A172 (cell line): ENCODE measurements at places on chromosomes 7 and 10. TPM values are rescaled to one million over a fixed set of nuclear protein-coding genes. Genes with fewer than 3 reads are reported as not detected.
A peak's percentile ranks its signal among the peaks of the same experiment; 100 is the strongest.

Gene PNLIPRP1
- not detected in 2 replicates for total RNA-seq

GRCh38 chr10:127024685-127025435 lies 119.6 kb downstream of the DOCK1 start:
- DNase-seq, result no peak

Gene FAM20C
- 27.1 and 30.2 TPM in 2 replicates for total RNA-seq

Gene MRC1
- total RNA-seq, result not detected in 2 replicates

Gene SLC16A9
- 28.7 and 34.1 TPM in 2 replicates for total RNA-seq

Gene TRRAP
- 11.9 and 12.9 TPM in 2 replicates for total RNA-seq

GRCh38 chr7:43044511-43044910 lies 67.9 kb upstream of the HECW1 start:
- no peak for DNase-seq

- no peak for DNase-seq
These were observed 30.7 kb downstream of the CNNM2 start for GRCh38 chr10:102948786-102949185.

GRCh38 chr7:51455086-51455485 lies 138.5 kb upstream of the COBL start:
- no peak for DNase-seq

DNA sequence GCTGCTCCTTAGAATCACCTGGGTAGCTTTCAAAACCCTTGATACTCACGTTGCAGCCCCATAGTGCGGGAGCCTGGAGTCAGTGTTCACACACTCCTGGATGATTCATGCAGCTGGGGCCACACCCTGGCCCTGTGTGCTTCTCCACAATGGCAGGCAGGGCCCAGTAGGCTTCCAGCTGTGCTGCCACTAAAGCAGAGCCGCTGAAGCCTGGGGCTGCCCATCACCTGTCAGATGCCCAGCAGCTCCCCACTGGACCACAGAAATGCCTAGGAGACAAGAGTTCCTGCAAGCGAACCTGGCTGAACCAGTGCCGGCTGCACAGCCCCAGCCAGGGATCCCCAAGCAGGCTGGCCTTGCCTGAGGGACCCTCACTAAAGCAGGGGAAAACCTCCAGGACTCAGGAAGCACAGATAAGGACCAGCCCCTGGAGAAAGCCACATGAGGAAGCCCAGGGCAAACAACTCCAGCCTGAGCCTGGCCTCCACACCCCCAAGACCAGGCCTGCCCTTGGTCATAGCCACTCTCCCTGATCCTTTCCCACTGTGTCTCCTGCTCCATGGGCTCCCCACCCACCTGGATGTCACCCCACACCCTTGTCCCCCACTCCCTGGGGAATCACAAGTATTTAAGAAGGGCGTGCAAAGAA lies 111.9 kb downstream of the GRID1 start:
- DNase-seq, result peak; percentile 89

GRCh38 chr7:74182453-74183090 lies 8.4 kb downstream of the EIF4H start:
- DNase-seq, result no peak

DNA sequence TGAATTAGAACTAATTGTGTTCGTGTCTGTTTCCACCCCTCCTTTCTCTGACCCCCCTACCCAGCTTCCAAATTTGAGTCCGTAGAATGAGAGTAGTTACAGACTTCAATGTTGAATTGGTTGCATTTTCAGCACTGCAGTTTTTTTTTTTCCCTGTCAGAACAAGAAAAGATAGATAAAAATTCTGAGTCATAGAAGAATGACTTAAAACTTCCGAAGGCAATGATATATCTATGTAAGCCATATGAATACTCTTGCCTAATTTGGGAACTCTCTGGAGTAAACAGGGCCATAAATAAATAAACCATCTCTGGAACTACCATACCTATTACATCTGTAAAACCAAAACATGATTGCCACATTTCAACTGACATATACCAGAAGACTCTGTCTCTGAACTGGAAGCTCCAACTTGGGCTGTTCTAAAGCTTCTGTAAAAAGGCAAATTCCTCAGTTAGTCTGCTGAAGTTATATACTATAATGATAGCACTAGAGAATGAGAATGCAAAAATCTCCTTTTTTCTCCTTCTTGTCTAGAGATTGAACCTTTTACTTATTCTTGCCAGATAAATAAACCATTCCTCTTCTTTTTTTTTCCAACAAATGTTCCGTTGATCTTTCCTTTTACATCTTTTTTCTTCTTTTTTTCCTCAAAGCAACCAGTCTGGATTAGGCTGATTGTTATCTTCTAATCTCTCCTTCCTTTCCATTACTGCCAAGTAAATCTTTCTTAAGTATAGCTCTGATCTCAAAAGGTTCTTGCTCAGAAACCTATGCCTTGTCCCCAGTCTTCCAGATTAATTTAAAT lies 23.5 kb downstream of the VCL start:
- peak; percentile 69 for DNase-seq

DNA sequence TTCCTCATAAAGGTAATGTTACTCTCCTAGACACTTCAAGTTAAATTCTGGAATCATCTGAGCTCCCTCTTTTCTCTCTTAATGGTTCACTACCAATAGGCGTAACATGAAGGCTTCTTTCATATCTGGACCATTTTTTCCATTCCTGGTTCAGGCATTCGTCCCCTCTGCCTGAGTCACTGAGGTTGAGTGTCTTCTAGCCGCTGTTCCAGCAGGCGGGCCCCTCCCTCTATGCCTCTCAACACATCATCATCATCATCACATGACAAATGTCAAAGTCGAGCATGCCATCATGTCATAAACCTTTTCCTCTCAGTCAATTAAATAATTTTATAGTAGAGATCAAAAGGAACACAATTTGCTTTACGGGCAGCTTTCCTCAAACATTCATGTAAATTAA lies 168.9 kb upstream of the ASAH2 start:
- DNase-seq, result no peak

Gene MSS51
- 0.07 and 0.60 TPM in 2 replicates for total RNA-seq

Gene TUBB8
- not detected in 2 replicates for total RNA-seq

DNA sequence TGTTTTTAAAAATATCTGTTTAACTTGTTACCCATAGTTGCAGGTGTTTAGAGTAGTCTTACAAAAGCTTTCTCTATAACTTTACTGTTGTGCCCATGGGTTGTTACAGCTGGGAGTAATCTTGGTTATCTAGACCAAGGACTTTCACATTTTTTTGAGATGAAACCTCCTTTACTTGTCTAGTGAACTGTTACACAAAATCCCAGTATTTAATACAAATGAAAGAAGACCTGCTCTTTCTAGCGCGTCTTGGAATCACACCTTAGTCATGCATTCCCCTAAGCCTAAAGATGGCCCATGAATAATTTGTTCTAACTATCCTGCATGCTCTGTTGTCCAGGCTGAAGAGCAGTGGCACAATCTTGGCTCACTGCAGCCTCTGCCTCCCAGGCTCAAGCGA lies 38.0 kb downstream of the CSGALNACT2 start:
- no peak for DNase-seq

DNA sequence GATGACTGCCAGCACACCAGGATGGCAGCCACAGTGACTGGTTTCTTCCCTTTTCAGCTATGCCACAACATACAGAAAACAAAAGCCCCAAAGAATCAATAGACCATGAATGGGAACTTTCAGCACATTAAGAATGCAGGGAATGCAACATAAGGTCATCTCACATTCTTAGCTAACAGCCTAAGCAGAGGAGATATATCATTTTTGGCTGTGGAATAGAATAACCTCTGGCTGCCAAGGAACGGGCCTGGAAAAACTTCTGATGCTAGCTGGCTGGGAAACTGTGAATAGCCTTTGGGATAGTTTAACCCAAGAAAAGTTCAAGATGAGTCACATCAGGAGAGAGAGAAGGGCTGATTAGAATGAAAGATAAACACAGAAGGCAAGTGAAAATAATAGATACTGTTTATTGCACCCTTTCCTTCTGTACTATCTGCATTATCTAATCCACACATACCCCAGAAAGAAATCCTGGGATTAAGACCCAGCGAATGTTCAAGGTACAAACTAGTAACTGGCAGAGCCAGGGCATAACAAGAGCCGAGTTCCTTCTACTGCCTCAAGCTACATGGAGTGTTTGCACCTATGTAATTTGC lies 169.2 kb downstream of the SEMA3A start:
- DNase-seq, result peak; percentile 97

- no peak for DNase-seq
These were observed 111.4 kb downstream of the SRPK2 start for GRCh38 chr7:105277341-105277740.

Gene NEUROD6
- not detected in 2 replicates for total RNA-seq

Gene TMEM60
- total RNA-seq, result 55.6 and 65.4 TPM in 2 replicates

DNA sequence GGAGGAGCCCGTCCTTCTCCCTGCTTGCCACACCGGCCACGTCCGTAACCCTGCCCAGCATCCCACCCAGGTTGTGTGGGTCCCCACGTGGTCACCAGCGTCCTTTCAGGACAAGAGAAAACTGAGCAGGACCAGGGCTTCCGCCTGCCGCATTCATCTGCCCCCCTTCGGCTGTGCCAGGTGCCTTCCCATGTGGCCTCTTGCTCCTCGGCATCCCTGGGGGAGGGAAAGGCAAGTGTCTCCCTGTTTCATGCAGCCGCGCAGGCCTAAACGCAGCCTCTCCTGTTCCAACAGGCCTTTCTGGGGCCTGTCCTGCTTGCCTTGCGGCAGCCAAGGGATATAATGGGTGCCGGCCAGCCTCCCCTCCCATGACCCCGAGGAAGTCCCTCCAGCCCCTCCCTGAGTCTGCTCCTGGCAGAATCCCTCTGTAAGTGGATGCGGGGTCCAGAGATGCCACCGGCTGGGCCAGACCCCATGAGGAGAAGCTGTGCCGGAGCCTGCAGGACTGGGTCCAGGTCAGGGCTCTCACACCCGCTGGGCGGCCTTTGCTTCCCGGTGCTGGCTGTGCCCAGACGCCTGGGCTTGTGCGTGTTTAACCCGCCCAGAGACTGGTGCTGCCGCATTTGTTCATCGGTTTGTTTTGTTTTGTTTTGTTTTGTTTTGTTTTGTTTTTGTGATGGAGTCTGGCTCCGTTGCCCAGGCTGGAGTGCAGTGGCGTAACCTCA lies 23.1 kb downstream of the SHH start:
- no peak for DNase-seq

DNA sequence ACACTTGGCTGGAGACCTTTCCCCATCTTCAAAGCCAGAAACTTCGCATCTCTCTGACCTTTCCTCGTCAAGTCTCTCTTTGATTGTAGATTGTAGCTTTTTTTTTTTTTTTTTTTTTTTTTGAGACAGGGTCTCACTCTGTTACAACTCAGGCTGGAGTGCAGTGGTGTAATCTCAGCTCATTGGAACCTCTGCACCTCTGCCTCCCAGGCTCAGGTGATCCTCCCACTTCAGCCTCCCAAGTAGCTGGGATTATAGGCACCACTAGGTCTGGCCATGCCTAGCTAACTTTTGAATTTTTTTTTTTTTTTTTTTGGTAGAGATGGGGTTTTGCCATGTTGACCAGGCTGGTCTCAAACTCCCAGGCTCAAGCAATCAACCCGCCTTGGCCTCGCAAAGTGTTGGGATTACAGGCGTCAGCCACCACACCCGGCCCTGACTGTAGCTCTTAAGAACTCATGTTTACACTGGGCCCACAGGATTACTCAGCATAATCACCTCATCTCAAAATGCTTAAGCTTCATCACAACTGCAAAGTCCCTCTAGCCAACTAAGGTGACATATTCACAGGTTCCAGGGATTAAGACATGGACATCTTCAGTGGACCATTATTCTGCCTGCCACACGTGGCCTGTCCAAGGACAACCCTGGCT lies 11.7 kb downstream of the POLL start:
- DNase-seq, result peak; percentile 33

DNA sequence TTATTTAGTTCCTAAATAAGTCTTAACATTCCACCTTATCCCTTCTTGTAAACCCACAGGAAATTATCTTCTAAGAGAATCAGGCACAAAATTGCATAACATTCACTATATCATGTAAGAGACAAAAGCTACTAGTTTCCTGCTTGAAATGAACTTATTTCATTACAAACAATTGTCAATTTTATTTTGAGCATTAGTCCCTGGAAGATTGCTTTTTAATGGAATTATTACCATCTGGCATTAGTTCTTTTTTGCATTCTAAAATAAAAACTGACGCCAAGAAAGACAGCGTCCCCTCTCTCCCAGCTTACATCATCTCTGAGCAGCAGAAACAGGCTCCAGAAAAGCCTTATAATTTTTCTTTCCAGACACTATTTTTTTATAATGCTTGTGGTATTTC lies 121.8 kb downstream of the NOC3L start:
- DNase-seq, result no peak

DNA sequence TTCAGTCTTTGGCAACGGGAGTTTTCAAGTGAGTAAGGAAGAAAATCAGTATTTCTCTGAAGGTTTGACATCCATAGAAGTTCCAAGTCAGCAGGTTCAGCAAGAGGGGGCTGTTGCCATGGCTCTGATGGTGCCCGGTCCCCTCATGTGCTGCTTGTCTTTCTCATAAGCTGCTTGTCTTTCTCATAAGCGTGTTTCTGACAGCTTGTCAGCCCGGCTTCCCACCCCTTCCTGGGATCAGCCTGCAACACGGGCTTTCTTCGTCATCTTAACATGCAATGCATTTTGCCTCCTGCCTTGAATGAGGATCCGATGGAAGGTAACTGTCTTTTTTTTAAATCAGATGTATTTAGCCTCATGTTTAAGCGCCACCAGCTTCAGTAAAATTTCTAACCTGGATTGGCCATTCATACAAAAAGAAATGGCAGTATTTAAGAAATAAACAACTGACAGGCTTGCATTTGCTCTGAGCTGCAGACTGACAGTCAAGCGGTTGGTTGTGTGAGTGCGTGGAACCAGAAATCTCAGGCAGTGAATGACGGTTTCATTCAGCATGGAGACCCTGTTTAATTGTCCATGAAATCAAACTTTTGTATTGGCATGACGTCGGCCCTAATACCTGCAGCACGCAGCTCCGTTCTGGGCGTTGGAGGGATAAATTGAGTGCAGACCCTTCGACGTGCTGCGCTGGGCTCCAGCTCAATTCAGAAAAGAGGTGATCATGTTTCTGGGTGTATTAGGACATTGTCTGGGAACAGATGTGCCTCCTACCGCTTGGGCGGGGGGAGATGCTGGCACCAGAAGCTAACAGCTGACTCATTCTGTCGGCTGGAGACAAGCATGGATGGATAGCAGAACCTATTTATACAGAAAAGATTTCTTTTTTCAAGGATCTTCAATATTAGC lies 454.7 kb upstream of the FOXK1 start:
- DNase-seq, result no peak

- DNase-seq, result no peak
These were observed 72.9 kb downstream of the GNAI1 start for GRCh38 chr7:80207501-80207900.

Gene NUTM2B
- 1.2 TPM in 2 replicates for total RNA-seq

GRCh38 chr7:6315746-6316145 lies 43.3 kb upstream of the CYTH3 start:
- DNase-seq, result no peak

Gene ZNF485
- total RNA-seq, result 0.41 and 1.4 TPM in 2 replicates

DNA sequence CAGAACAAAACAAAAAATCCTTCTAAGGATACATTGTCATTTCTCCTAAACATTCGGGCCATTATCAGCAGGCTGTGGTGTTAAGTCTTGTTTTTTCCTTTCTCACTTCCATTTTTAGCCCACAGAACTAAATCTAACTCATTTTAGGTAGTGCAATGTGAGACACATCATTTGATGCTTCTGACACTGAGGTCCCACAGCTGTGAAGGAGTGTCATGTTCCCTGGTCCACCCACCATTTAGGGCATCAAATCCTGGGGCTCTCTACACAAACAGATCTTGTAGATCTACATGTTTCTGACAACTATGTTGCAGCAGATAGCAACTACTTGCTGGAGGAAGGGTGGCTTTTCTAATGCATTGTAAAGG lies 232.5 kb upstream of the IGFBP3 start:
- no peak for DNase-seq
